Stimulated activated CD4-positive, alpha-beta T cell treated with anti-CD3 and anti-CD28 coated beads, Interleukin-12 subunit alpha, Interleukin-12 subunit beta, amount 100 ng/mL, for 24 hours (primary cell): ENCODE measurements at places on chromosomes 11 and 22.

GRCh38 chr11:100719809-100720221 lies 32.7 kb downstream of the ARHGAP42 start:
- no peak for DNase-seq

GRCh38 chr11:68020575-68020974 lies 9.9 kb upstream of the NDUFS8 start:
- no peak for DNase-seq

- DNase-seq = no peak
These were observed 15.7 kb downstream of the KCNA4 start for GRCh38 chr11:30000986-30001750.

DNA sequence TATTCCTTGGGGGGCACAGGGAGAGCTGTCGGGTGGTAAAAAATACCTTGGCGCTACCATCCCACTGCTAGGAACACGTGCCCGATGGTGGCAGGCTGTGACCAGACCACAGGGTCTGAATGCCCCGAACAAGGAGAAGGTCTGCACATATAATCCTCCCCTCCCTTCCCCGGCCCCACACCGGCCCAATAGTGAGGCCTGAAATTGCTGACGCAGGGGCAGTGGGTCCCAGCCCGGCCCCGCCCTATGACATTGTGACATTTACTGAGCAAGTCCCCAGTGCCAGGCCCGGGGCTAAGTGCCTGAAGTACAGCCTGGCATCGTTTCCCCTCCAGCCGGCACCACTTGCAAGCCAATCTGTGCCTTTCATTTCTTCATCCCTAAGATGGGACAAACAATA lies 19.5 kb downstream of the MN1 start:
- DNase-seq = no peak

- no peak for DNase-seq
These were observed 67.4 kb upstream of the PITPNB start for GRCh38 chr22:27986459-27986858.

- no peak for DNase-seq
These were observed 672.5 kb downstream of the BRD1 start for GRCh38 chr22:49155039-49155769.
